ENCODE measurements at places on chromosomes 3 and 15.

- DNase-seq, result no peak
These were observed 44.0 kb upstream of the GLCE start for GRCh38 chr15:69116391-69116790.

GRCh38 chr3:23421811-23422516, 218.8 kb downstream of the UBE2E2 start:
- DNase-seq, result no peak

DNA sequence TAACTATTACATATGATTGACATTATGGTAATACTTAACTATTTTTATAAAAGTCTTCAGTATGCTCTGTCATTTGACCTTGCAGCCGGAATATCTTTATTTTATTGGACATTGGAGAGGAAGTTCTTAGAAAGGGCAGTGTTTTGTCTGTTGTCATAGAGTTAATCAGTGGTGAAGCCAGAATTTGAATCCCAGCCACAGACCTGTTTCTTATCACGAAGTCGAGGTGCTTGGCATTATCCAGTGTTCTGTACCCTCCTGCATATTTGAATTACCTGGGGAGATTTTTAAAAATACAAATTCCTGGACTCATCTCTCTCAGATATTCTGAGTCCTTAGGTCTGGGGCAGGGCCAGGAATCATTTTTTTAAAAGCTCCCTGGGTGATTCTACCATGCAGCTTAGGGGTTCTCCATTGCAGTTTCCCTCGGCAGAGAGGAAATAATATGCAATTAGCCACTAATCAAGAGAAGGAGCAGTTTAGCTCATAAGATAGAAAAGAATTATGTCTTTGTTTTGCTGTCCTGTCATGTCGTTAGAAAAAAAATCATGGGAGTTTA, 195.6 kb upstream of the CFAP20DC start:
- DNase-seq, result no peak

DNA sequence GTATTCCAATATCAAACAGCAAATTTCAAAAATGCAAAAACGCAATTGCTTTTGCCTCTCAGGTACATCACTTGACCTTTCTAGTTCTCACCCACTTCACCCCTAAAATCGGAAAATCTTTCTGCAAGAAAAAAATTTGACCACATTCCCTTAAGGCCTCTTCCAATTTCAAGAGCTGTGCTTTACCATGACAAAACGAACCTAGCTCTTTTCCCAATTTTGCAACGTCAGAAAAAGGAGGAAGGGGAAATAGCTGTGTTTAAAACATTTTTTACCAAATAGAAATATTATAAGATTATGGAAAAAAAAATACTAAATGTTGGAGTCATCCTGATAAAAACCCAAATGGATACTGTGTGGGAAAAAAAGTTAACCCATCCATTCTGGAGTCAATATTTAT, 1.1 kb upstream of the NR2C2 start:
- DNase-seq, result no peak

DNA sequence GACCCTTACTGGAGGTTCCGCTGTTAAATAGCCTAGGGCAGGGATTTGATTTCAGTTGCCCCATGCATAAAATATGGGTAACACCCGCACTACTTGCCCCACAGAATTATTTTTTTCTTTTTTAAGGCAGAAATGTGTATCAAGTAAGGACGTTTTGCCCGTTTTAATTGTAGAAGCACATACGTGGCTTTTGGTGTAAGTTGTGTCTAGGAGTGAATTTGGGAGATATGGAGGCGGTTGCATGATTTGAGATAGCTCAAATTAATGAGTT, 636 bp upstream of the LRRC58 start:
- DNase-seq, result no peak

- no peak for DNase-seq
These were observed 8.4 kb upstream of the KLF15 start for GRCh38 chr3:126365351-126366277.

DNA sequence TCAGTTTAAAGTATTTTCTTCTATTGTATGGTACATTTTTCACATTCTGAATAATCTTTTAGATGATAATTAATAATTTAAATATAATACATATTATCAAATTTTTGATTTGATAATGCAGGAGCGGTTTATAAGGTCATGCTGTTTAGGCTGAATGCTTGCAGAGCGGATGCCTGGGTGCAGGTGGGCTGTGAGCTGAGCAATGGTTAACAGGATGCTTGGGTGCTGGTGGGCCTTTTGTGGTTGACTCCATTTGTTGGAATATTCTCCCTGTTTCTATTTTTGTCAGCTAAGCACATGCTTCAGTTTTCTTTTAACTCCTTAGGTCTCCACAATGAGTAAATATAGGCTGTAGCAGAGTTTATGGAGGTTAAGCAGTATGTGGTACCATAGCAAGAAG, 1549.3 kb downstream of the OTOL1 start:
- no peak for DNase-seq

GRCh38 chr15:68205954-68206539, 915 bp upstream of the CALML4 start:
- no peak for DNase-seq

DNA sequence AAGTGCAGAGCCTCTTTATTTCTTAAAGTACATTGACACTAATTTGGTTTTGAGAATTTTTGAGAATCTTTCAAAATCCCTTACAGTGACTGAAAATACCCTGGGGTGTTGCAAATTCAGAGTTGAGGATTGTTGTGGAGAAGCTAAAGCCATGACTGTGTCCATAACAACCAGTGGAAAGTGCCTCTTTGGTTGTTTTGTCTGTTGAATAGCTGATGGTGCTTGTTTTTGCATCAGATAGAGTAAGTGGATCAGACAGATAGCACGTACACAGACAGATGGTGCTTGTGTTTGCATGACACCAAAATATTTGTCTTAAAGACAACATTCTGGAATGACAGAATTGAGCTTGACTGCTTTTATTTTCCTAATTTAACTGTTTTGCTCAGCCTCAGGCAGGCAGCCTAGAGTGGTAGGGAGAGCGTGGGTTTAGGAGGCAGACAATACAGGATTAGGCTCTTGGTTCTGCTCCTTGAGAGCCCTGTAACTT, 265.0 kb downstream of the IL20RB start:
- DNase-seq, result no peak

DNA sequence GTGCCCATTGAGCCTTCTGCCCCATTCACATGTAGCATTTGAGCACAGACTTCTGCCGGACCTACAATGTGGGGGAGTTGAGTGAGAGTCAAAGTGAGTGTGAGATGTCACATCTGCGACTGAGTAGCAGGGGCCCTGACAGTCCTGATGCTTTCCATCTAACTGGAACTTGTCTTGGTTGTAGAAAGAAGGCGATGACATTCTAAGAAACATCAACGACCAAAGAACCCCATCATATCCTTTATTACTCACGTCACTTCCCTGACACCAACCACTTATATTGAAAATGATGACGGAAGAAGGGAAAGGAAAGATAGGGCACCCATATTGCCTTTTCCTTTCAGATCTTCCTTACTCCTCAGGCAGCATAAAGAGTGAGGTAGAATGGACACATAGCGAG, 30.5 kb downstream of the SMAD3 start:
- no peak for DNase-seq

GRCh38 chr15:42394106-42394505, 34.8 kb downstream of the CAPN3 start:
- DNase-seq, result no peak

DNA sequence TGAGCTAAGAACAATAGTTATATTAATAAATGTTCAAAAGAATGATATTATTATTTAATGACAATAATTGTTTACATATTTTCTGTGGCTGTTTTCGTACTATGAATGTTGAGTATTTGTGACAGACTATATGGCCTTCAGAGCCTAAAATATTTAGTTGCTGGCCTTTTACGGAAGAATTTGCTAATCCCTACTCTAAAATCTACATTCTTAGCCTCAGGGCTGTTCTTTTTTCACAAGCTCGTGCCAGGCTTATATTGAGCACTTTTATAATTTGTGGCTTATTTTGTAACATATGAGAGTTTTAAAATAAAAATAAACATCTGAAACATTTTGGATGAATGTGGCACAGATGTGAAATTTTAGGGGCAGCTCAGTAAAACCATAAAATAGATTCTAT, 79.9 kb downstream of the KCNH8 start:
- no peak for DNase-seq

DNA sequence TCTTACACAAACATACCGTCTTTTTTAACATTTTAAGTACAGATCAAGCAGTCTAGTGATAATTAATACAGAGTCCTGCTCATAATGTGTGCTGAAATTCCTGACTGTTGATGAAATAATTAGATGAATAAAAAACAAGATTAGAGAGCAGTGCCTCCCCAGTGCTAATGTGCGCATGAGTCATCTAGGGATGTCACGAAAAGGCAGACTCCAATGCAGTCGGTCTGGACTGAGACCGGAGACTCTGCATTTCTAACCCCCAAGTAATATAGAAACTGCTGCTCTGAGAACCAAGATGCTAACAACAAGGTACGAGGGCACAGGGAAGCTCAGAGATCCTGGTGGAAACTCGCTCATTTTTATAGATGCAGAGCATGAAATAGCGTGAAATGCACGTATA, 61.4 kb downstream of the COL8A1 start:
- no peak for DNase-seq

DNA sequence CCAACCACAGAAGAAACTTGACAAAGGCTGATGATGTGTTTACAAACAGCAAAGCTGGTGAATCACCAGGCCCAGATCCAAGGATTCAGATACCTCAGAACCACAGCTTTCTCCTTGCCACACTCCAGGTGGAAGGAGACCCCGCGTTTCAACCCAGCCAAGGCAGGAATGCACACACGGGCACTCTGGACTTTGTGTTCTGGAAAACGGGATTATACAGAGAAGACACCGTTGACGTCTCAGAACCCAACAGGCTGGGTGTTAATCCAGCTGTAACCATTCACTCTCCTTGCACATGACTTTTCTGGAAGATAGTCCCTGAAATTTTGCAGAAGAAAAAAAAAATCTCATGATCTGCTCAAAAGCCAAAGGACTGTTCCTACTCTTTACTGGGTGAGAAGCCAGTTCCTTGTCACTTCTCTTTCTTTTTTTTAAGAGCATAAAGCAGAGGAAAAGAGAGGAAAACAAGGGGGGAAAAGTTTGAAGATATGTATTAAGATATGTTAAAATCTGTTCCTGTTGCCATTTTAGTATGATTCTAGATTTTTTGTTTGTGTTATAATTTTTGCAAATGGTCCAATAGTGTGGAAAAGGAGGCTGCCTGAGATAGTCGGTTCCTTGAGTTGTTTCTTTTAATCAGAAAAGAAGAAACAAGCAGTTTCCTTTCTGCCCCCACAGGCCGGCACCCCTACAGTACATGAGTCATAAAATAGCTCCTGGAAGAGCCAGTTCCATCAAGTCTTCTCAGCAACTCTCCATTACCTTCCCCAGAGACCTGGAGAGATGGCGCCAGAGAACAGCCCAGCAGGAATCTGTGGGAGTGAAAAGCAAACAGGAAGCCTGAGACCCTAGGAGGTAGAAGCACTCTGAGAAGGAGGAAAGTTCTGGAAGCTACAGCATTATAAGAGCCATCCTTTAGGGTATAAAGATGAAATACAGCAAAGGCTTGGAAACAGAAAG, 73.1 kb downstream of the RORA start:
- peak; percentile 17 for DNase-seq

GRCh38 chr15:44102675-44103254, 92.3 kb downstream of the FRMD5 start:
- no peak for DNase-seq

DNA sequence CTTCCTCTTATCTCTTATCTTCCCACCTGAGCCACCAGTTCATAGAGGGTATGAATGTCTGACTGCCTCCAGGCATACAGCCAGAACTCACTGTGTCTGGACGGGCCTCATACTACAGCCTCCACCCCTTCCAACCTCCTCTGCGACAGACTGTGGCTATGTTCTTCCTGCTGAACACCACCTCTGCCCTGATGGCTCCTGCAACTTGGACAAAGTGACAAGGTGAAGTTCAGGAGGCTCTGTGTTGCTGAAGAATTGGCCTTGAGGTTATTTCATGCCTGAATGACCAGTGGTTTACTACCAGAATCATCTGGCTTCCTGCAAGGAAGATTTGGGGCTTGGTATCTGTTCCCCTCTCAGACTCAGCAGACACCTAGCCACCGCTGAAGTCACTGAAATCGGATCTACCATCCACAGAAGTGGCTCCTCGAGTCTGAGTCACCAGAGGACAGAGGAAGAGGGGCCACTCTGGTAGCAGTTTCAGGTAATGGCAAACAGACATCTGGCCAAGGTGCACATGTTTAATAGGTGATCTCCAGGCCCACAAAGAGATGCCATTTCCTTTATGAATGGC, 14.2 kb upstream of the ULK3 start:
- DNase-seq, result no peak

- DNase-seq, result peak; percentile 33
These were observed 45.2 kb upstream of the RASA2 start for GRCh38 chr3:141441381-141442364.

GRCh38 chr15:90814191-90814821, 54.1 kb upstream of the FURIN start:
- peak; percentile 48 for DNase-seq

DNA sequence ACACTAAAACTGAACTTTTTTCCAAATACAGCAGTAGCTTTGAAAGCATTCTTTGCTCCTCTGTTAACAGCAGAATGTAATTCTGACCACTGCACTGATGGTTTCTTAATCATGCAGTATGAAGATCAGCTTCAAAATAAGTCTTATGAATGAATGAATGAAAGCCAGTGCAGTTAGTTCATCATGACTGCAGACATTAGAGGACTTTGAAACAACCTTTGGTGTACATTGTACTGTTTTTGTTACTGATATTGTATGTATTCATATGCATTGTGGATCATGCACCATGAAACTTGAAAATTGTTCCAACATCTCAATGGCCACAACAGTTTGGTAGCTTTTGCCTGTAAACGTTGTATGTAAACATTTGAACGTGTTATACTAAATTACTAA, 1.3 kb upstream of the TNIK start:
- no peak for DNase-seq

All from NCI-H2081 (cell line).